ENCODE measurements at places on chromosomes 7 and 10.

DNA sequence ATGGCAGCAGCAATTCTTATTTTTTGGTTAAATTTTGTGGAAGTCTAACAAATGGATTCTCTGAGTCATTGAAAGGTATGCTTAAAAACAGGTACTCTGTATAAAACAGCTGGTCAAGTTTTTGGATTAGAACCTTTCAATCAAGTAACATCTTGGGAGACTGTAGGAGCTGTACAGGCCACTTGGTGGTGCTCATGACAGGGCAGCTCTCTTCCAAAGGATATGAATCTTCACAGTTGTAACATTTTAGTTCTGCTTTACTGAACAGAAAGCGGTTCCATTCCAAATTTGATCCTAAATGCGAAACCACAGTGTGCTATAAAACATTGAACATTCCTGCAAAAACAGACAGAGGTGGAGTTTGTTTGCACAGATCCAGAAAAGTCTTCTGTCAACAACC, 44.5 kb upstream of the AGR3 start:
- DNase-seq, result no peak

- DNase-seq, result no peak
Measured at GRCh38 chr10:115624448-115624847, 531.3 kb downstream of the ATRNL1 start.

DNA sequence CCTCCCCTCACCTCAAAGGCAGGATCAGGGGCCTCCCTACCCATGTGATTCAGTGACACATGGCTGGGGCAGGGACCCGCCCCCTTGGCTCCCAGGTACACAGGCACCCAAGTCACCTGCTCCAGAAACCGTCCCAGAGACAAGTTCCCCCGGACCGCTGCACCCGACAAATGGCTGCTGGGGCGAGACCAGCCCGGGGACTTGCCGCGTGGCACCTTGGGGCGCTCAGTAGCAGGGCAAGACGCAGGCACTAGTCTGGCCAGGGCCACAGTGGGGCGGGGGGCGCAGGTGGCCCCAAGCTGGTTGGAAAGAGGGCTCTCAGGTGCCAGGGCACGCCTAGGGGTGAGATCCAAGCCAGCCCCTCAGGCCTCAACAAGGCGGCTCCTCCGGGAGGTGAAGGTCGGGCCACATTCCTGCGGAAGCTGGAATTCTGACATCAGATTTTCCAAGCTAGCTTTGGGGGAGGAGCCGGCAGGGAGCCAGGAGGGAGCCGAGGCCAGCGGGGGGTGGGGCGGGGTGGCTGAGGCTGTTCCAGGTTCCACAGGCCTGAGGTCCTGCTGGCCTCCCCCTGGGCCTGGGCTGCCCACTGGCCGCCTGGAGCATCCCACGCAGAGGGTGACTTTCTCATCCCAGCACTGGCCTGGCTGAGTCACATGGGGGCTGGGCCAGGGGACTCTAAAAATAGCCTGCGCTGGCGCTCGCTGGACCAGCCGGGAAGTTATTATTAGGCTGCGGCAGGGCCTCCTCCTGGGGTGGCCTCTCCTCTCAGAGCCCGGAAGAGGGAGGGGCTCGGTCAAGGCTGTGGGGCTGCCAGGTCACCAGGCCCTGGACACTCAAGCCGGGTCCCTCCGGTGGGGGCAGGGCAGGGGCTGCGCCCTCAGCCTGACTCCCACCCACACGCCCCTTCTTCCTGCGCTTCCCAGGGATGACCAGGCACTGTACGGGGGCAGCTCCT, 20.5 kb upstream of the INPP5A start:
- DNase-seq, result no peak

- no peak for DNase-seq
Measured at GRCh38 chr7:28621369-28621841, 209.1 kb downstream of the CREB5 start.

- no peak for DNase-seq
Measured at GRCh38 chr10:18162021-18162627, 21.9 kb downstream of the CACNB2 start.

GRCh38 chr10:4527281-4527970, 298.6 kb upstream of the AKR1E2 start:
- no peak for DNase-seq

GRCh38 chr10:101571271-101571925, 16.7 kb downstream of the POLL start:
- DNase-seq, result no peak

- DNase-seq, result no peak
Measured at GRCh38 chr7:116713500-116713899, 41.5 kb downstream of the MET start.

- DNase-seq, result no peak
Measured at GRCh38 chr7:45394117-45394708, 180.0 kb upstream of the ADCY1 start.

- no peak for DNase-seq
Measured at GRCh38 chr10:86700851-86701617, 32.7 kb downstream of the LDB3 start.

GRCh38 chr10:61994405-61995219, 93.1 kb downstream of the ARID5B start:
- DNase-seq, result no peak

GRCh38 chr7:47561715-47562446, 20.0 kb downstream of the TNS3 start:
- no peak for DNase-seq

GRCh38 chr7:128788446-128789412, 3.0 kb upstream of the CCDC136 start:
- no peak for DNase-seq

DNA sequence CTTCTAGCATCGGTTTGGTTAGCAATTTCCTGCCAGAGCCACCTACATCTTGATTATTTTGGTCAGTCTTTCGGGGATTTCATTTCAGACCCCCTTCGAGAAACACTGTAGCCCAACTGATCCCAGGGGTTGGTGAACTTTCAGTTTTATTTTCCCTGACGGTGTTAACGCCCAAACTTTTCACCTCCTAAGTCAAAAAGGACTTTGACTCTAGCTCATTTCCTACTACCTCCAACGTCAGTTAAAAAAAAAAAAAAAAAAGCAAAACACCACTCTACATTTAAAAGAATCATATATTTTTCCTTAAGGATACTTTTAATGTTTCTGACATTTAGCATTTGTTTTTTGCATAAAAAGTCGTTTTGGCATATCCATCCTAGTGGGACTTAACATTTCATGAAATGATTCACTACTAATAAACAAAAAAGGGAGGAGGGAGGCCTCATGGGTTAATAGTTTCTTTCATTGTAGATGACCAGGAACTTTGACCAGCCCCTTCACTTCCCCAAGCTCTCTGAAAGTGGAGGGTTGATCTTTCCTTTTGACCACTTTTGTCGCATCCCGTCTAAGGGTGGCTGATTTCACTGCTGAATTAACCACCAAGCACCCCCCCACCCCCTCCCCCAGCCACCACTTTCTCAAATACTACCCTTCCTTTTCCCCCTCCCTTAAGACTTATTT, 764 bp upstream of the TCF7L2 start:
- no peak for DNase-seq

DNA sequence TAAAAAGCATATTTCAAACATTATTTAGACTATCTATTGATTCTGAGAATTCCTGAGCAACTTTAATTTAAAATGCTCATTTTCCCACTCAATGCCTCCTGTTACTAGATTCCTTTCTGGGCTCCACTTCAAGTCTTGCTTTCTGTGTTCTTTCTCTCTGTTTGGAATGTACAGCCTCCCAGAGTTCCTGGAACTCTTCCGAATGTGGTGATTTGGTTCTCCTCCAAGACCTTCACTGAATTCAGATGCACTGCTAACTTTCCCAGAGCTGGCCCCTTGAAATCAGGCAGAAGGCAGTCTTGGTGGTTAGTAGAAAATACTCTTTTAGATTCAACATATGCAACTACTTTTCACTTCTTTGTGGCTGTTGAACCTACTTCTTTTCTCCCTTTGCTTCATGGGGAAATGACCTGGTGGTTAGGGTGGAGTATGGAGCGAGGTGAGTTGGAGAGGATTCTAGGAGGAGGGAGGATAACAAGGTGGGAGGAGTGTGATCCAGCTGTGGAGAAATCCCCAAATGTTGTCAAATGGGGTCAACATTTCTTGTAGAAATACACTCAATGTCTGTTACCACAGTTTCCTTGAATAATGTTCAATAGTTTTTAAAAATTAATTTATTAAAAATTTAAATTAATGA, 27.9 kb upstream of the CCDC7 start:
- DNase-seq, result no peak

GRCh38 chr10:25818751-25819150, 115.3 kb upstream of the MYO3A start:
- no peak for DNase-seq

DNA sequence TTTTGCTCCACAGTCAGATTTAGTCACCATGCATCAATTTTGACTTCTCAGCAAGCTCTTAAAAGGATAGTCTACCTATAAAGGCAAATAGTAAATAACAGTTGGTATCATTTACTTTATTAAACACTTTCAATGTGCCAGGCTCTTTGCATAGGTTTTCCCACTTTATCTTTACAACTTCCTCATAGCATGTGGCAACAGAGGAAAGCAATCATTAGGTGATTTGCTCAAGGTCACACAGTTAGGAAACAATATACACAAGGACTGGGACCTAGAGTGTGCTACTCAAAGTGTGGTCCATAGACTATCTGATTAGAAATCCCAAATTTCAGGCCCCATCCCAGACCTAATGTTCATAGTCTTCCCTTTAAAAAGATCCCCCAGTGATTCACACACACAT, 212.3 kb downstream of the MTERF1 start:
- no peak for DNase-seq

GRCh38 chr10:60149003-60149402, 240.7 kb downstream of the ANK3 start:
- DNase-seq, result no peak

DNA sequence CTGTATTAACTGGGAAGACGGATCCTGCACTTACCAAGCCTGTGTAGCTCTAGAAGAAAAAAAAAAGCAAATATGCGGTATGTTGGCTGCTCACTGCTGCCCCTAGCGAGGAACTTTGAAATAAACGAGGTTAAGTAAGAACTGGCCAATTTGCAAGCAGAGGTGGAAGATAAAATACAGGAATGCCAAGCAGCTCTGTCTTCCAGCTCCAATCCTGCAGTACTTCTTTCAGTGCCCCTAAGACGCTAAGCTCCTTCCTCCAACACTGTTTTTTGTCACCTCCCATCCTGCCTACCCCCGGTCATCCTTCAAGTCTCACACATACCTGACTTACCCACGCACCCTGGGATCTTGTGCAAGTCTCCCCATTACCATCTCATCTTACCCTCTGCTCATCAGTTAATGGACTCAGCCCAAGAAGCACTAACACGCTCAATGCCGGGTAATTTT, 809 bp downstream of the C10orf143 start:
- peak; percentile 76 for DNase-seq

GRCh38 chr7:86991093-86991769, 68.2 kb downstream of the ELAPOR2 start:
- DNase-seq, result no peak

- DNase-seq, result no peak
Measured at GRCh38 chr7:113622796-113623195, 296.0 kb downstream of the PPP1R3A start.

DNA sequence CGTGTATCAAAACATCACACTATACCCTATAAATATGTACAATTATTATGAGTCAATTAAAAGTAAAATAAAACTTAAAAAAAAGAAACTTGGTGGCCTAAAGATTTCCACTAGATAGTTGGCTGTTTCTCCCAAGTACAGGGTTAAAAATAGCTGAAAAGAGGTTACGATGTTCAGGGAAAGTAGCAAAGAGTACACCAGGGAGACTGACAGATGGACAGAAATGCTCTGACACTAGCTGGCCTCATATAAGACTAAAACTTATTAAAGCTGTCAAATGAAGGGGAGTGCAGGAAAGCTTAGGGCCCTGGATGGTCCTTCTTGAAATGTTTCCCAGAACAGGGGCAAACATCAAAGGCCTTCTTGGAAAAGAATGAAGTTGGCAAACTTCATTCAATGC, 51.3 kb downstream of the TCAF1 start:
- no peak for DNase-seq

DNA sequence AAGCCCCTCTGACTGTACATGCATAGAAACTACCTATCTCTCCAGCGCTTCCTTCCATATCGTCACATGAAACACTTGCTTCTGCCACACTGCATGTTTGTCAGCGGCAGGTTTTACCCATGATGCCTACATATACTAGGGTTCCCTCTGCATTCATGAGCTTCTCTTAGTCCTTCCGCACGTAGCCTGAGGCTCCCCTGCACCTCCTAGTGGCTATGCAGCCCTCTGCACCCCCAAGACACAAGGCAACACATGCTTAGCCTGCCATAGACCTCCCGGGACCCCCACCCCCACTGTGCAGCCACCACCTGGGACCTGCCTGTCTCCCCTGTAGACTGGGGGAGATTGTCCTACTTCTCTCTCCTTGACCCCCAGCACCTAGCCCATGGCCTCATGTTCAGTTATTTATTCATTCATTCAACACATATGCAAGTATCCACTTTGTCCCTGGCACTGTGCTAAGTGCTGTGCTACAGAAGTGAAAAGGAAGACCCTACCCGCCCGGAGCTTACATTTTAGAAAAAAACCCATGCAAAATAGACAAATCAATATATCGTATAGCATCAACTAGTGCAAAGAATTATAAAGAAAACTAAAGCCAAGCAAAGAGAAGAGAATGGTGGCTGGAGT, 23.5 kb downstream of the TMEM273 start:
- peak; percentile 23 for DNase-seq

DNA sequence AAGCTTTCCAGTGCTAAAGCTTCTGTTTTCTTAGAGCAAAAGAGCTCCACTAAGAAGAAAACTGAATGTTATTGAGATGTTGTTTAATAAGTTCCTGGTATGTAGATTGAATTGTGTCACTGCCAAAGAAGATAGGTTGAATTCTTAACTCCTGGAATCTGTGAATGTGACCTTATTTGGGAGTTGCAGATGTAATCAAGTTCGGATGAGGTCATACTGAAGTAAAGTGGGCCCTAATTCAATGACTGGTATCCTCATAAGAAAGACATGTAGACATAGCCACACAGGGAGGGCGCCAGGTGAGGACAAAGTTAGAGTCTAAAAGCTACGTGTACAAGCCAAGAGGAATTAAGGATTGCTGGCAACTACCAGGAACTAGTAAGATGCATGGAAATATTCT, 732.1 kb upstream of the C7orf33 start:
- DNase-seq, result no peak

DNA sequence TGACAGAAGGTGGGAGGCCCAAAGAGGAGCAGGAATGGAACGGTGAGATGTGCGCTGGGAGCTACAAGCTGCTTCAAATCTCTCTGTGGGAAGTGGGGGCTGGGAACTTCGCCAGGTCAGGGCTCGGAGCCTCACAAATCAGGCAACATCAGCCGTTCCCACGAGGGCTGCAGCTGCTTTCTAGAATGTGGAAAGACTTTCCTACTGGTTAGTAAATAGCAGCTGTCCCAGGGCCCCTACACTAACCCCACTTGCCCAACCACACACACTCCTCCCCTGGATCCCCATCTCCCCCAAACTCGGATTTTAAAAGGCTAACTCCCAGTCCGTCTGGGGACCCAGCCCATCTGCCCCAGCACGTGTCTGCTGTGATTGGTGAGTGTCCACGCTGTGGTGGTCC, 40.6 kb upstream of the PITRM1 start:
- no peak for DNase-seq

- no peak for DNase-seq
Measured at GRCh38 chr7:69656890-69657289, 58.6 kb downstream of the AUTS2 start.

- DNase-seq, result no peak
Measured at GRCh38 chr7:18166002-18166401, 138.4 kb upstream of the PRPS1L1 start.

- no peak for DNase-seq
Measured at GRCh38 chr7:129098409-129099084, 43.6 kb upstream of the TNPO3 start.

All from effector memory CD8-positive, alpha-beta T cell (primary cell).